Retina (tissue), 1 donor: ENCODE measurements at places on chromosomes 1 and 21.

GRCh38 chr1:206911064-206911663 lies 10.6 kb downstream of the FCMR start:
- peak; percentile 65 for DNase-seq

- DNase-seq = no peak
These were observed 13.5 kb downstream of the PLCH2 start for GRCh38 chr1:2489615-2490014.

DNA sequence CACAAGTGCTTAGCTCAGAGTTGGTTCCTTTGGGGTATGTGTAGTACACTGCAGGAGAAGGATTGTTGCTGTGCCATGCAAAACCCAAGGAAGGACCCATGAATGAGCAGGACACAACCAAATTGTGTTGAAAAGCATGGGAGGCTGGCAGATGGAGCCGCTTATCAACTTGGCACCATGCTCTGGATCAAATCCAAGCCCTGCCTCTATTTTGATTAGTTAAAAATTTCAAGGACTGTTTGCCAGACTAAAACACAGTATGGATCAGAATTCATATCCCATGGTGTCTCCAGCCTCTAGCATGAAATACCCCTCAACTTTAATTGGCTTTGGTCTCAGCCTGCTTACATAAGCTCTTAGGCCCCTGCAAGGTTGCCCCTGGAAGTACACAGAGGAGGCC lies 27.8 kb downstream of the CCDC185 start:
- no peak for DNase-seq

GRCh38 chr21:38908537-38908936 lies 102.8 kb downstream of the ETS2 start:
- DNase-seq = no peak

- peak; percentile 74 for DNase-seq
These were observed at the start of gene MYOM3 for GRCh38 chr1:24111996-24112779. Gene MYOM3 (minus strand): TSS chr1:24112135. CDS start chr1:24108636, 3,499 bp downstream.

DNA sequence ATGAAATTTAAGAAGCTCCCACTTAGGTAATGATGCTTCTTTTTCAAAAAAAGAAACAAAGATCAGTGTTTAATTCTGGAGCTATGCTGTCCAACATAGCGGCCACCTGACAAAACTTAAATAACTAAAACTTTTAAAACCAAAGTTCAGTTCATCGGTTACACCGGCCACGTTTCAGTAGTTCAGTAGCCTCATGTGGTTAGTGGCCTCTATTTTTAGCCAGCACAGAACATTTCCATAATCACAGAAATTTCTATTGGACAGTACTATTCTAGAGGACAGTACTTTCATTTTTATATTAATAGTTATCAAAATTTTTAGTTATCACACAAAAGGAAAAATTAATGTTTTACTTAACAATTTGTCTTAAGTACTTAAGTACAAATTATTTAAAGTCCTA lies 141.0 kb downstream of the USP25 start:
- DNase-seq = no peak

- no peak for DNase-seq
These were observed 2.5 kb upstream of the RCSD1 start for GRCh38 chr1:167627615-167627864.

DNA sequence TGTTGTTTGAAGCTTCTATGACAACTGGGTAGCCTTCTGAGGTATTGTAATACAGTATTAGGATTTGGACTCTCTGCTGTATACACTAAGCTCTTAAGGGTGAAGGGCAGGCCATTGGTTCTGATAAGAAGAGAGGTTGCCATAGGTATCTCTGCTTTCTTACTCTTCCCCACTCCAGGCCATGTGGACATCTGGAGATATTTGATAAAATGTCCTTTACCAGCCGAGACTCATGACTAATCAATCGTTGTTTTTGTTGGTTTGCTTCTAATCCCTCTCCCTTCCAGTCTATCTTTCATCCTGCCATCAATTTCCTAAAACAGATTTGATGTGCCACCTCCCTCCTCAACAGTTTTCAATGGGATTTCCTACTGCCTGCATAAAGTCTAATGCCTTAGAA lies 64.6 kb upstream of the WDR26 start:
- no peak for DNase-seq

GRCh38 chr1:207020709-207021107 lies 11.8 kb downstream of the C1orf116 start:
- no peak for DNase-seq

- DNase-seq = peak; percentile 70
These were observed 52.2 kb upstream of the TARBP1 start for GRCh38 chr1:234531151-234531635.

DNA sequence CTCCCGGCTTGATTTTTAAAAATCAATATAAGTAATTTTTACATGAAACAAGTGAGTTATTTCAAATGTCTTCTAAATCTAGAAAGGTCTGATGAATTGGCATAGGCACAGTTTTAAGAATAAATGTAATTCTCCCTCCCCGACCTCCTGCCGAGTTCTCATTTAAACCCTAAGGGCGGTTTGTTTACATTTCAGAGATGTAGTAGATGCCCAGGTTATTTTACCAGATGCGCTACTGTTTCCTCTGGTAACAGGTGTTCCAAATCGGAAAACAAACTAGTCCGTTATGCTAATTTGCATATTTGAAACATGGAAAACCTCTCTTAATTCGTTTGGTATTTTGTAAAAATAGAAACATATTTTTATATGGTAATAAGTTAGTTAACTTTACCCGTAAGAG lies 53.8 kb upstream of the CFAP126 start:
- DNase-seq = no peak

GRCh38 chr1:214801191-214801590 lies 198.2 kb downstream of the CENPF start:
- DNase-seq = no peak

DNA sequence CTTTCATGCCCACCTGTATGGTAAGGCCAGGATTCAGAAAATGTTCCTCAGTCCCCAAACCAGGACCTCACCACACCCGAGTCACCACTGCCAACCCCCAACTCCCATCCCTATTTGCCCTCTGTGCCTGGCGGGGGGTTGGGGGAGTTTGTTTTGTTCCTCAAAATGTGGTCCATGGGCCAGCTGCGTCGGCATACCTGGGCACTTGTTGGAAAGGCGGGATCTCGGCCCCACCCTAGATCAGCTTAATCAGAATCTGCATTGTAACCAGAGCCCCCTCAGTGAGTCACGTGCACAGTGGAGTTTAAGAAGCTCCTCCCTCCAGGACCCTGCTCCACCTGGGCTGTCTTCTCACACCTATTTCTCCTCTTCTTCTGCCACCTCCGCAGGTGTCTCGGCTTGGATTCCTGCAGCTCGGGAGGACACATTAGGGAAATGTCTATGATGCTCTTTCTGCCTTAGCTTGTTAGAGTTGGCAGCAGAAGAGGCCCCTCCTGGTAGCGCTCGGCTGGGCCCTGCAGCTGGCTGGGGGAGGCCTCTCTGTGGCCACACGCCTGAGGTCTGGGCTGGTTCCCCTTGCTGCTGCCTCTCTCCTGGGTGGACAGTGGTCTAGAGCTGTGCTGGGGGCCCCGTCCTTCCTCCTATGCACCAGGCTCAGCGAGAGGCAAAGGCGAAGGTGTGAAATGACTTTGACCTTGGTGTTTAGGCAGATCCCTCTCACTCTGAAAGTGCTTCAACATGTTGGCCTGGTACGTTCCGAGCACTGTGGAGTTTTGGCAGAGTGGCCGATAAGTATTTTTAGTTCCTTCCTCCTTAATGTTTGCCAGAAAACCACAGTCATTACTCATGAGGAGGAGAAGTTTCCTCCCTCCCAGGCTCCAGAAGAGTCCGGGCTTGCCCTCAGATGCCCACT lies 41.8 kb upstream of the CAMTA1 start:
- DNase-seq = peak; percentile 31

GRCh38 chr1:37914719-37915475 lies 32.0 kb downstream of the INPP5B start:
- no peak for DNase-seq

DNA sequence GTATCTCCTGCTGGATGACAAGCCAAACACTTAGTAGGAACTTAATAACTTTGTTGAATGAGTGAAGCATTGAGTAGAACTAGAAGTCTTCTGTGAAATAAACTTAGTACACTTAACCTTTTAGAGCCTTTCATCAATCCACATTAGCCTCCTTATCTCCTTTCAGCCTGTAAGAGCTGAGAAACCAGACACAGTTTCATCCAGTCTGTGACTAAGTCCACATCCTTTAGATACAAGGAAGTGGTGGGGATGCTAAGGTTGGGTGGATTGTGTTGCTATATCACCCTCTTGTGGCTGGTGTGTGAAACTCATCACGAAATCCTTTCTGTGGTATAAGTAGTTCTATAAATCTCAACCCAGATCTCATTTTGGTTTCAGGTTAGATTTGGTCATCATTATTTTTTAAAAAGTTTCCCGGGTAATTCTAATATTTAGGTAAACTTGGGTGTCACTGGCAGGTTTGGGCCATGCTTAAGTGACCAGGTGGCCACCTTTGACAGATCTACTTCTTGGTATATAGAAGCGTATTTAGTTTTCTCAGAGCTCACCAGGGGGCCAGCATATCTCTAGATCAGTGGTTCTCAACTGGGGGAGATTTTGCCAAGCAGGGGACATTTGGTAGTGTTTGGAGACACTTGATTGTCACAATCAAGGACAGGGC lies 27.8 kb upstream of the CD84 start:
- DNase-seq = peak; percentile 40

GRCh38 chr1:20785907-20786252 lies 1.2 kb downstream of the HP1BP3 start:
- DNase-seq = no peak

- DNase-seq = no peak
These were observed 25.1 kb upstream of the BRDT start for GRCh38 chr1:91924146-91924545.

DNA sequence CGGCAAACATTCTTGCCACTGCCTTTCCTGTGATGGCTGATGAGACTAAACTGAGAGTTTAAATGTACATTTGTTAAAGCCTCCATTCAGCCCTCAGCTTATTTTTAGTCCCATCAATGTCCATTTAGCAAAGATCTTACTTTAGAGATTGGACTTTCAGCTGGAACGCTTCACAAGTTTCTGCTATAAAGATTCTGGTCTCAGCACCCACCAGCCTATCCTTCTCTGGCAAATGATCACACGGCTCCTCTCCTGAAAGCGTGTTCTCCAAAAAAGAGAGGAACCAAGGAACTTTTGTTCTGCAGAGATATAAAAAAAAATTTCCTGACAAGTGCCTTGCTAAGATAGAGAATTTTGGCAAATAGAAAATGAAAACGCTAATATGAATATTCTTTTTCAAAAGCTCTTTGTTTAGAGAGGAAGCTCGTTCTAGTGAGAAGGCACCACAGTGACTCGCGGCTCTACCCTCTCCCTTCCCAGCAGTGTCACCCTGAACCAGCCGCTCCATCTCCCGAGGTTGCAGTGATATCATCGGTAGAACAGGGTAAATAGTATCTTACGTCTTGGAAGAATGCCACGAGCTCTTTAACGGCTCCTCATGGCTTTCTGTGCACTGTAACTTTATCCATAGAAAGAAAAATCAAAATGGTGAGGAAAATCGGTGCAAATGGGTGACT lies 200.2 kb downstream of the APP start:
- DNase-seq = no peak

DNA sequence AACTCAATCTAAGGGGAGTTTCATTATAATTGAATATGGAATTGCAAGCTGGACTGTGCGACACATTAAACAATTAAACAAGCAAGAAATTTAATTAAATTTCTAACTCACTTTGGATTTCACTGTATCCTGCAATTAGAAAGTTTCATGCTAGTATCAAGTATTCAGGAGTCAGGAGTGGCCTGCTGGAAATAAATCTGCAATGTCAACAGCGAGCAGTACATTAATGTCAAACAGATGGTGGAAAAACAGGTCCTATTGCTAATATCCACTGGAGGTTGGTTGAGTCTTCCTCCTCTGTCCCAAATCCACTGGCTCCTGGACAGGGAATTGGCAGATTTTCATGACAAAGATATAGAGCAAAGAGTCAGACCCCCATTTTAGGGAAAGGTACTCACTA lies 237.1 kb downstream of the VAV3 start:
- no peak for DNase-seq

DNA sequence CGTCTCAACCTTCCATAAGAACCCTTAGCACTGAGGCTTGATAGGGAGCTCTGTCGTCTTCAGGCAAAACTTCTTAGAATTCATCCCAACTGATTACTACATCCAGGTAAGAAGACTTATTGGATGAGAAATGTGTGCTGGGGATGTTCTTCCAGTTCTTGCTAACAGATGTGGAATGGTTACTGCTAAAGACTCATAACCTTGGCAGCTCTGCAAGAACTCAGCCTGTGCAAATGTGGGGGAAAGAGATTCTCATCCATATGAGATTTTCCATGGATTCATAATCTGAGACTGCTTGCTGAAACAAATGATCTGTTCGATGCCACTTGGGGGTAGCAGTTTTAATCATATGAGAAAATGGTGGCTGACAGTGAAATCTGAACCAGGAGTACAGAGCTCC lies 48.2 kb downstream of the NTPCR start:
- DNase-seq = no peak

- DNase-seq = no peak
These were observed 462.5 kb upstream of the DAB1 start for GRCh38 chr1:57886376-57886775.

- DNase-seq = no peak
These were observed 12.6 kb downstream of the SZT2 start for GRCh38 chr1:43402089-43402865.

GRCh38 chr1:182388392-182389134 lies 3.0 kb downstream of the GLUL start:
- DNase-seq = no peak

DNA sequence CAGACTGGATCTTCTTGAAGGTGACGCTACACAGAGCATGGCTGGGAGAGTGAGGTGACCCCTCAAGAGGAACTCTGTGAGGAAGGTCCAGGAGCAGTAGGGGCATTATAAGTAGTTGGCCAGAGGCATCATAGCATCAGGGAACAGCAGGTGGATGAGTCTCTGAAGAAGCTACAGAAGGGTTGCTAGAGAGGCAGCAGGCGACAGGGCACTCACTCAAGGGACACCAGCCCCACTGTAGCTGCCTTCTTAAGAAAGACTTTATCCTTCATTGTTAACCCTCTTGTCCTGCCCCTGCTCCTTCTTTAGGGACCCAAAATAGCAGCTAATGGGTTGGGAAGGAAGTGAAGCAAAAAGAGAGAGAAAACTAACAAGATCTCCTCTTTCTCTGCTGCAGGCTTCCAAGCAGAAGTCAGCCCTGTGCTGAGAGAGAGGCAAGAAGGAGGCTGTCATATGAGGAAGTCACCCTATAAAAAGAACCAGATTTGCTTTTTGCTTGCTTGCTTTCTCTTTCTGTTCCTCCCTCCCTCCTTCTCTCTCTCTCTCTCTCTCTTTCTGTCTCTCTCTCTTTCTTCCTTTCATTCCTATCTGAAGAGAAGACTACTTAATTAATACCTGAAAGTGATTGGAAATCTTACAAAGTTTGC lies 7.7 kb upstream of the CD5L start:
- no peak for DNase-seq

- no peak for DNase-seq
These were observed 85.1 kb downstream of the CAPZB start for GRCh38 chr1:19400192-19400611.

GRCh38 chr1:10724052-10724494 lies 72.4 kb downstream of the CASZ1 start:
- no peak for DNase-seq

DNA sequence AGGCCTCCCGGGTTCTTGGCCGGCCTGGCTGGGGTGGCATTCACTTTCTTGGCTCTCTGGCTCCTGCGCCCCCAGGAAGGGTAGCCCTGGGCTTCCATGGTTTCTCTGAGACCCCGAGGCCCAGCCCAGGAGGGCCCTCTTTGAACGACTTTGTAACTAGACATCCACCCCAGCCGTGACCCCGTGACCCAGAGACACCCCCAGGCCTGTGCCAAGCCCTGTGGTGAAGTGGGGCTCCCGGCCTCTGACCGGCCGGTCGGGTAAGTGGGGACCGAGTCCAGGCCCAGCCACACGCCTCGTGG lies 64.0 kb downstream of the COL18A1 start:
- no peak for DNase-seq
